ENCODE measurements at places on chromosomes 7 and 10.

DNA sequence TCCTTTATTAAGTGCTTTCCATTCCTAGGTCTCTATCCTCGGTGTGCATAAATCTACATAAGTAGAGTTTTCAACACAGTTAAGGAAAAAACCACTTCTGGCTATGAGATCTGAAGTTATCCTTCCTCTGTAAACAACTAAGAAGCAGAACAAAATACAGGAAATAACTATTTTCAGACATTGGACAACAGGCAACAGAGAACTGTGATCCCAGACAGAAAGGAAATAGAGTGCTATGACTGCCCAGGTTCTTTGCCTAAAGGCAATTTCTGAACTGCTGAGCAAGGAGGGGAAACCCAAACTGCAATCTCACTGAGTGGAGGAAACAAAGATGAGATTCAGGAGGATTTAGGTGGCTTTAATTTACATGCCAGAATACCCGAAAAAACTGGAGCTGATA lies 285.4 kb downstream of the SNX13 start:
- DNase-seq, result no peak

- no peak for DNase-seq
Measured at GRCh38 chr10:15169555-15170401, 1.3 kb upstream of the NMT2 start.

DNA sequence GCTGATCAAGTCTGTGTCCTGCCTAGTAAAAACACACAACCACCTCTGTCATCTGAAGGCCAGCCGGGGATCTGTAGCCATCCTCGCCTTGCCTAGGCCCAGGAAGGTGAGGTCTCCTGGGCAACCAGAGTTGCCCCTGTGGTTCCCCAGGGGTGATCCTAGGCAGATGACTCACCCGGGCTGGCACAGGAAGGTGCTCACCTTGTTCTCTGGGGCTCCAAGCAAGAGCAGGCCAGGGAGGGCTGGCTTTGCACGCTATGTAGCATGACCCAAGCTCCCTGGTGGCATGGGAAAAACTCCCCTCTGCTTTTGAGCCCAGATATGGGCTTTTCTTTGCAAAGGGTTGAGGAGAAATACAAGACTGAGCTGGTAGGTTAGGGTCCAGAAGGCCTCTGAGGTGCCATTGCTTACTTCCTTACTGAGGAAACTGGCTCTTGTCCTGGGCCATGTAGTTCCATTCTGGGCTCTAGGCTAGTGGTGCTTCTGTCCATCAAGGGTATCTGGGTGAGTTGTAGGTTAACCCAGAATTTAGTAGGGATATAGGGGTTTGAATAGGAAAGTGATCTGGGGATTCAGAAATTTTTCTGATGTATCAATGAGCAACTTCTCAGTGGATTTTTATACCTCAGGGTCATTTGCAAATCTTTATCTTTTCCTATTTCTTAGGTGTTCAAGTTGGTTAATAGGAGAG lies 112.0 kb downstream of the NT5C2 start:
- DNase-seq, result no peak

GRCh38 chr10:110268971-110269370 lies 35.7 kb downstream of the SMNDC1 start:
- no peak for DNase-seq

GRCh38 chr10:58107506-58107905 lies 160.2 kb downstream of the IPMK start:
- peak; percentile 5 for DNase-seq

DNA sequence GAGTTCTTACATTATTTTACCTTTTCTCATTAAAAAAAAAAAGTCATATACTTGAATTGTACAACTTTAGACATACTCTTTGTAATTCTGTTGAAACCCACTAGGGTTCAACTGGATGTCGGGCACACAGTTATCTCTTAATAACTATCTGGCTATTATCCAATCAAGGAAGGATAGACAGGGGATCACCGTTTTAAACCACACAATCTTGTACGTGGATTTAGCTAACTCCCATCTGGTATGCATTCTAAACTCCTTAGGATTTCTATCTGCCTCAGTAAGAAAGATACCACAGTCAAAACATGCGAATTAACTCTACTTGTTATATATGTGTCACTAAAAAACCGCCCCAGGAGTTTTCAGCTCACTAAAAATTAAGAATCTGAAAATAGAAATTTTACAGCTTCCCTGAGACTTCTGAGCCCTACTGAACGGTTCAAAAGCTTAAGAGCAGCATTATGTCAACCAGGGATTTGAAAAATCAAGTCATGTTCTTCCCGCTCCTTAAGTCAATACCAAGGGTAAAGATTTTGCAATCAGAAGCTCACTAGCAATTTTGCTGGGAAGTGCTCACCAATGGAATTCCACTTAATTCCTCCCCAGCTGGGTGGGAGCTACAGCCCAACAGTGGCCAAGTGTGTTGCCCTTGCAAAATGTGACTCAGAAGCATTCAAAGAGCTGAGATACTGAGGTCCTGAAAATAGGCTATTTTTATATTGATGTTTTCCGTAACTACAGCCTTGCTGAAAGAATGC lies 267.0 kb downstream of the FRMD4A start:
- DNase-seq, result peak; percentile 44

DNA sequence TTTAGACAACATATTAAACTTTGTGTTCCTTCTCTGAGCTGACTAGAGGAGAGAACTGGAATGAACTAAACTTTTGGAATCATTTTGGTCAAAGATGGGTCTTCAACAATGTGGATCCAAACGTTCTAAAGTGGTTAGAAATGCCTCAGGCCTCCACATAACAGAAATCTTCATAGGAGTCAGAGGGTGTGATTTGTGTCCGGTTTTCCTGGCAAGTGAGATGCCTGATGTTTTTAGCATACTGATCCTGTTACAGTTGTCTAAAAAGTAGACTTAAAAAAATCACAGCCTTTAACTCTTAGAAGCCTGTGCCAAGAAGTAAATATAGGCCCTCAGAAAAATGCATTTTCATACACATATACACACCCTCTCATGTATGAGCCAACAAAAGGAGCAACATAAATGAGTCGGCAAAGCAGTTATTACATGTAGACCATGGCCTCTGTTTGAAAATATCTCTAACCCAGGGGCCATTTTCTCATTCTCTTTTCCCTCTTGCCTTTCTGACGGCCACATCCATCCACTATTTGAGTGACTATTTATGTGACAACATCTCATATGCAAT lies 64.5 kb downstream of the ST7 start:
- no peak for DNase-seq

- DNase-seq, result no peak
Measured at GRCh38 chr7:47453093-47454061, 128.5 kb downstream of the TNS3 start.

- no peak for DNase-seq
Measured at GRCh38 chr10:77116904-77117303, 520.7 kb downstream of the KCNMA1 start.

GRCh38 chr10:24873281-24873683 lies 79.1 kb downstream of the PRTFDC1 start:
- peak; percentile 97 for DNase-seq

DNA sequence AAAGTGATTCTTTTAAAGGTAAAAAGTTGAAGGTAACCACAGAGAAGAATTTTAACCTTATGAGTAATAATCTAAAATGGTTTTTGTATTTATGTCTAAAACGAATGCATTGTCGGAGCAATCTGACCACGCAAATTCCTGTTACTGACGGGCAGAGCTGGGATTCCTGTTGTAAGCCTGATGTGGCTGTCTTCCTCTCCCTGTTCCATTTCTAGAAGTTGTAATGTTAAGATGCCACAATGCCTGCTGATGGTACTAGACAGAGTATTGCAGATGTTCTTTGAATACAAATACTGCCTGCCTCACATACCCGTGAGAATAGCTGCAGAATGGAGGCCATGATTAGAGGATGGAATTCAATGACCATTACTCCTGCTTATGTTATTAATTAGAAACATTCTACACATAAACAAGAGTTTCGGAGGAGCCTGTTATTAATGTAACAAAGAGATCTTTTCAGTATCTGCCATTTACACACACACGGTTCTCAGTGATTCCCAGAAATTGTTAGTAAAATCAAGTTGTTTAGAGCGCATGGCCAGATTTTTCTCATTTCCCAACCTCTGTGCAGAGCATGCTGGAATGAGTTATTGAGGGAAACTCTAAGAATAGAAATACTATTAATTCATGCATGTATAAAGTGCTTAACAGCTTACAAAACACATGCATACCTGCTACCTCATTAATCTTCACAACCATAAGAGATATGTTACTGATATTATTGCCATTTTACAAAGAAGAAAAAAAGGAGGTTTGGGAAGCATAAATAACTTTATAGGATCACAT lies 196.8 kb downstream of the PTN start:
- no peak for DNase-seq

GRCh38 chr7:7972922-7973594 lies 4.5 kb downstream of the GLCCI1 start:
- DNase-seq, result no peak

DNA sequence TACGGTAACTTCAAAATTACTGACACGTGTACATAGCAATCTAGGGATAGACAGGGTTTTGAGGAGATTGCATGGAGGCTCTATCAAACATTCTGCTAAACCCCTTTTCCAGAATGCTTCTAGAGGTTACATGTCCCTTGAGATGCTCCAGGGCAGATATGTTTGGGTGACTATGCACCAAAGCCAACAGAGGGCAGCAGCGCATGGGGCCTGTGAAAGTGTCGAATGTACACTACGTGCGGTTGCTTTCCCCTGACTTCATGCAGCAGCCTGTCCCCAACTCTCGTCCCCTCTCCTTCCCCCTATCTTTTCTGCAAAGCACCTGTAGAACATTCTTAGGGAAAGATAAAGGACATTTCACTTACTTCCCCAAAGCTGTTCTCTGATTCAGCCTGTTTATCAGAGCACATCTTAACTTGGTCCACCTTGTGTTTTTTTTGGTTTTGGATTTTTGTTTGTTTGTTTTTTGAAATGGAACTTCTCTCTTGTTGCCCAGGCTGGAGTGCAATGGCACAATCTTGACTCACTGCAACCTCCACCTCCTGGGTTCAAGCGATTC lies 90.2 kb downstream of the UBE3C start:
- peak; percentile 36 for DNase-seq

DNA sequence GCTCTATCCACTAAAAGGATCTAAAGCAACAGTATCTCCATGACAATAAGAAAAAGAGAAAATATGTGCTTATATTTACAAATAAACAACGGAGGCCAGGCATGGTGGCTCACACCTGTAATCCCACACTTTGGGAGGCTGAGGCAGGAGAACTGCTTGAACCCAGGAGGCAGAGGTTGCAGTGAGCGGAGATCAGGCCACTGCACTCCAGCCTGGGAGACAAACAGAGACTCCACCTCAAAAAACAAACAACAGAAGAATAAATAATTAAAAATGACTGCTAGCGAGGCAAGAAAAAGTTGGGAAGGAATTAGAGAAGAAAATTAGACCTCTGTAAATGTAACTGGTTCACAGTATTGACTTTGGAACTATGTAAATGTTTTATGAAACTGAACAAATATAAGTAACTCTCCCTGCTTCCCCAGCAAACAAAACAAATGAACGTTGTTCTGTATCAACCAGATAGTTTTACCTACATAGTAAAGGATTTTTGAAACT lies 17.1 kb downstream of the TRIM24 start:
- DNase-seq, result no peak

GRCh38 chr7:157609932-157610640 lies 273.3 kb downstream of the DNAJB6 start:
- no peak for DNase-seq
